ENCODE measurements at places on chromosomes 1 and 21.

DNA sequence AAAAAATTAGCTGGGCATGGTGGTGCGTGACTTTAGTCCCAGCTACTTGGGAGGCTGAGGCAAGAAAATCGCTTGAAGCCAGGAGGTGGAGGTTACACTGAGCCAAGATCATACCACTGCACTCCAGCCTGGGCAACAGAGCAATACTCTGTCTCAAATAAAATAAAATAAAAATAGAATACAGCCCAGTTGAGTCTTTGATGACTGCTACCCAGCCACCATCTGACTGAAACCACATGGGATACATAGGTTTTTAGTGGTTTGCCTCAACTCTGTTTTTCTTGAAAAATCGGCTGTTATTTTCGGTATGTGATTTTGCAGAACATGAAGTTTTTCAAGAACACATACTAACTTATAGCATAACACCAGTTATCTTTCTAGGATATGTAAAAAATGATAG, 46.5 kb downstream of the EPRS1 start:
- DNase-seq: no peak

- no peak for DNase-seq
Measured at GRCh38 chr1:172845371-172845770, 186.5 kb downstream of the FASLG start.

GRCh38 chr1:230754796-230755195, 7.6 kb downstream of the CAPN9 start:
- DNase-seq: peak; percentile 26

GRCh38 chr1:26020941-26021646, 481 bp upstream of the EXTL1 start:
- no peak for DNase-seq

DNA sequence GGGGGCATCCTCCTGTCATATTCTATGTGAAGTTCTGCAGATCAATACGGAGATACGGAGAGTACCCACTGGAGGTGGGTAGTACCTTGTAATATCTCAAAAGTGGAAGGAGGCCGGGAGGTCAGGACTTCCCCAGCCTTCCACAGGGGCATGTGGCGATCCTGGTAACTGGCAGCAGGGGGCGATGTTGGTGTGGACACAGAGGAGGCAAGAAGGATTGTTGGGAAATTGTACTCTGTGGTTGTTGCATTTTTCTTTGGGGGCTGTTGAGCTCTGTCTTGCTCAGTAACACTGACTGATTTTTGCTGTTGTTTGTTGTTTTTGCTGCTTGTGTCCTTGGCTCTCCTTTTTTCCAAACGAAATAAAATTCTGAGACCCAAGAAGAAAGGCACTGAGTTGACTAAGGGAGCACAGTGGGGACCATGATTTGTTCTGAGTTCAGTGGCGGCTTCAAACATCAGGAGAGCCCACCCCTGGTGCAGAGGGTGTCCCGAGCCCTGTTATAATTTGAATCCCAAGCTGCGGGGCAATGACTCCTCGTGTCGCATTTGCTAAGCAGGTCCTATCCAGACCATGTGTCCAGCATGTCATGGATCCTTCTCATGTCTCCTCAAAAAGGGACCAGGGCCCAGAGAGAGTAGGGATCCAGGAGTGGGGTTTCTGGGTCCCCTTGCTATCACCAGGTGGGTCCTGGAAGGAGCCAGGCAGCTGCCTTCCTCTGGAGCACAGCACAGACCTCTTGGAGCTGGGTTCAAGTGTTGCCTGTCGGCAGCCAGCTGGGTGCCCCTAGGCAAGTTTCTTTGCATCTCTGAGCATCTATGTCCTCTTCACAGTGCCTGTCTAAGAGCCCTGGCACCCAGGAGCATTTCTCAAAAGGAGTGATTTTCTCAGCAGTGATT, 22.8 kb downstream of the LHX4 start:
- peak; percentile 51 for DNase-seq

DNA sequence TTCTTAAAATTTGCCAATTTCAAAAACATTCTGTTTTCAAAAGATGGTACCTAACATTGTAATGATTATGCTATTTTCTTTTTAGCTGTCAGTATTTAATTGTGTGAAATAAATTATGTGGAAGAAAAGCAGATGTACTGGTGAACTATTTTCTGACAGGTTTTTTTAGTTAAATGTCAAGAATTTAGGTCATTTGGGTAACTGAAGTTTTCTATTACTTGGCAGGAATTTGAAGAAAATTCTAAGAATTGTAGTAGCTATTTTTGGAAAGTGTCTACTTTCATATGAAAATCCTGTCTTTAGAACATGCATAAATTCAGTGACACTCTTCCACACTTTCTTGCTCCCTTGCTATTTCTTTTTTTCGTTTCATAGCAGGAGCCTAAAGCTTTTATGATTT, 28.5 kb upstream of the PTPRC start:
- DNase-seq: peak; percentile 53

- DNase-seq: peak; percentile 63
Measured at GRCh38 chr1:233873666-233874065, 30.8 kb upstream of the SLC35F3 start.

DNA sequence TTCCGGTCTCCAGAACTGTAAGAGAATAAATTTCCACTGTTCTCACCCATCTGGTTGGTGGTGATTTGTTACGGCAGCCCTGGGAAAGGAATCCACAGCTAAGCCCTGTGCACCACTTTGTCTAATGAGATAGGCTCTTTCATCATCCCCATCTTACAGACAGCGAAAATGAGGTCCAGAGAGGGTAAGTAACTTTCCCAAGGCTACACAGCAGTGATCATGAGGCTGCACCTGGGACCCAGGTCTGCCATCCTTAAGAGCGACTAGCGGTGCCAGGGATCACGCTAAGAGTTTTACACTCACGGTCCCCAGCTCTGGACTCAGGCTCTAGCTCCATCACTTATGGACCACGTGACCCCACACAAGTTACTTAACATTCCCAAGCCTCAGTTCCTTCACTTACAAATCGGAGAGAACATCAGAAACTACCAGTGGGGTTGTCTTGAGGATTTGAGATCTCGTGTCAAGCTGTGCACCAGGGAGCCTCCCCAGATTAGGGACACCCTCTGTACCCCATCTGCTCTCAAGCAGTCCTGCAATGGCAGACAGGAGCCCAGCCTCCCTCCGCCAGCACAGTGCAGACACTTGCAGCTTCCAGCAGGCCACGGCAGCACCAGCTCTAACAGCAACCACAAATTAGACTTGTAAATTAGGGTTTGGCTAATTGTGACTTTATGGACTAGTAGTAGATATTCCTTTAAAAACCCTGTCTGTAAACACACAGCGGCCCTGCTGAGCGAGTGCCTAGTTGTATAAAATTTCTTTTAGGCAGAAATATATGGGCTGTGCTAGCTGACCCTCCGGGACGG, 87.3 kb downstream of the DISP3 start:
- DNase-seq: no peak

DNA sequence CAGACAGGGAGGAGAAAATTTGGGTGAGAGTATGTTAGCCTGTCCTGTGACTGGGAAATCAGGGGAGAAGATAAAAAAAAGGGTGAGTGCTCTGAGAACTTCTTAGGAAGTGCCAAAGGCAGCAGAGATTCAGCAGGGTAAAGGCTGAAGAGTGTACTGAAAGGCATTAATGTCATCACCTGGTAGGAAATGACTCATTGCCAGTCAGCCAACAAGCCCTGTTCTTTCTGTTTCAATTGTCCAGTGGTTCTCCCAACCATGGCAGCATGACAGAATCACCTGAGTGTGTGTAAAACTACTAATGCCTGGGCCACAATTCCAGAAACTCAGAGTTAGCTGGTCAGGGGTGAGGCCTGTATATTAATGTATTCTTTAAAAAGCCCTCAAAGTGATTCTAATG, 83.5 kb downstream of the INTS7 start:
- DNase-seq: peak; percentile 16

DNA sequence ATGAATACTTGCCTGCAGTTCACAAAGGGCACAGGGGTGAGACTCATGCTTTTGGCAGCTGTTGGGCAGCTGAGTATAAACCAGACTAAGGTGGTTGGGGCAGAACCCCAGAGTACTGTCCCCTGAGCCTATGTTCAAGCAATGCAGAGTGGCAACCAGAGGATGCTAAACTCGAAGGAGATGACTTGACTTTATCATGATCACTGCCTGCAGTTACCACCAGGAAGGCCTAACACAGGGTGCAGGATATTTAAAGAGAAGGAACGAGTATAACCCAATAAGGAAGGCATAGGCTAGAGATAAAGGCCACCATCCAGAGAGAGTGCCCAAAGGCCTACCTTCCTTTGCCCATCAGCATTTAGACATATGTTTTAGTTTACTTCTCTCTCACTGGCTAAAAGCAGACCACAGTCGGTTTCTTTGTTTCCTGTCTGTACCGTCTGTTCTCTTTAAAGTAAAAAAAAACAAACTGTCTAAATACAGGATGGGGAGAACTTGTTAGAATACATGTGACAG, 83.3 kb downstream of the MPZL1 start:
- DNase-seq: no peak

DNA sequence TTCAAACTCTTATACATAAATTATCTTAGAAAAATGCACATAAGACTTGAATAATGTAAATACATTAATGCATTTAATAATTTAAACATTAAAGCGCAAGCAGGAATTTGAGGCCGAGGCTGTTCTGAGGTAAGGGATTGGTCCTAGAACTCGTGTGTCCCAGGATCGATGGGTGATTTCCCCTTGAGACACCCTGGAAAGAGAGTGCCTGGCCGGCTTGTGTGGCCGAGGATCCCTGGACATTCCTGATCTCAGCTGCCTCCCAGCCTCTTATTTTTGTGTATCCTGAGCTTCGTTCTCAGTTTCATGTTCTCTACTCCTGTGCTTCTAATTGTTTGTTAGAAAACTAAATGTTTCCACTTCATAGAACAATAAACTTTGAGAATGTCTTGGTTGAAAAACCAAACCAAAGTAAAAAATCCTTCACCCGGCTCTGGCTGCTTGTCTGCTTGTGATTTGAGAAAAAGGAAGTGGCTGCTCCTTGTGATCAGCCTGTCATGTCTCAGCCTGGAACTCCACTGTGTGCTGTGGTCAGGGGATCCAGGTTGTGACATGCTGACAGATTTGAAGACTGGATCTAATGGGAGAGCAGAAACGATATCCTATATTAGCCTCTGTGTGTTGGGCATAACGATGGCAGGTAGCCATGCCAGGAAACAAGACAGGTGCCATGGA, 40.7 kb downstream of the PEX14 start:
- DNase-seq: no peak

DNA sequence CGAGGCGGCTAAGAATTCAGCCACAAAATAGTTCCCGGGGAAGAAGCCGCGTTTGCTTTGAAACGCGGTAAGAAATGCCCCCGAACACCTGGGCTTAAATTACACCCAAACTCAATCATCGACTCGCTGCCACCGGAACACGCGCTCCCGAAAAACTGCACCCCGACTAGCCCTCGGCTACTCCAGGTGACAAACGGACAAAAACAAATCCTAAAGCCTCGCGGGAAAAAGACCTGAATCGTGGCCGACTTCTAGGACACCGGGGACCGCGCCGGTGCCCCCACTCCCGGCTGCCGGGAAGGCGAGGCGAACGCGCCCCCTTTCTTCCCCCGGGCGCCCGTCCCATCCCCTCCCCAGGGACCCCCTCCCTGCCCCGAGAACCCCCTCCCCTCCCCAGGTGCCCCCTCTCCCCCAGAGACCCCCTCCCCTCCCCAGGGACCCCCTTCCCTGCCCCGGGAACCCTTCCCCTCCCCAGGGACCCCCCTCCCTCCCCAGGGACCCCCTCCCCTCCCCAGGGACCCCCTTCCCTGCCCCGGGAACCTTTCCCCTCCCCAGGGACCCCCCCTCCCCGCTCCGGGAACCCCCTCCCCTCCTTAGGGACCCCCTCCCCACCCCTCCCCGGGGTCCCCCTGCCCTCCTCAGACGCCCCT, 628 bp downstream of the C1orf159 start:
- no peak for DNase-seq

- peak; percentile 13 for DNase-seq
Measured at GRCh38 chr1:37741130-37741529, 23.8 kb downstream of the EPHA10 start.

DNA sequence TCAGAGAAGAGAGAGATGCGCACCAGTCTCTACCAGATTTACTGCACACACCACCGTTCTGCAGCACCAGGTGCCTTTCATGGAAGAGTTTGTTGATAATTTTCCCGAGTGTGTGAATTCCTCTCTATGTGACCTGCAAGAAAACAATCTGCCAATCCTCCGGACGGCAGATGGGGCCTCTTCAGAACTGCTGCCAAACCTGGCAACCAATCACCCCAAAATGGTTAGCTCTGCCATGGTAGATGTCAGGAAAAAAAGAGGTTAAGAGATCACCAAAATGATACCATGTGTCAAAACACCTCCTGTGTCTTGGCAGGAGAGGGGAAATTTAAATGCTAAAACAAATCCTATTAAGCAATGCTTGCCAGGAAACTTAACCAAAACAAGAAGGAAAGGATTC, 96.5 kb downstream of the DAB1 start:
- DNase-seq: no peak

- DNase-seq: peak; percentile 13
Measured at GRCh38 chr21:17673261-17674020, 60.7 kb upstream of the BTG3 start.

GRCh38 chr1:170067253-170067819, 7.2 kb downstream of the KIFAP3 start:
- DNase-seq: no peak

DNA sequence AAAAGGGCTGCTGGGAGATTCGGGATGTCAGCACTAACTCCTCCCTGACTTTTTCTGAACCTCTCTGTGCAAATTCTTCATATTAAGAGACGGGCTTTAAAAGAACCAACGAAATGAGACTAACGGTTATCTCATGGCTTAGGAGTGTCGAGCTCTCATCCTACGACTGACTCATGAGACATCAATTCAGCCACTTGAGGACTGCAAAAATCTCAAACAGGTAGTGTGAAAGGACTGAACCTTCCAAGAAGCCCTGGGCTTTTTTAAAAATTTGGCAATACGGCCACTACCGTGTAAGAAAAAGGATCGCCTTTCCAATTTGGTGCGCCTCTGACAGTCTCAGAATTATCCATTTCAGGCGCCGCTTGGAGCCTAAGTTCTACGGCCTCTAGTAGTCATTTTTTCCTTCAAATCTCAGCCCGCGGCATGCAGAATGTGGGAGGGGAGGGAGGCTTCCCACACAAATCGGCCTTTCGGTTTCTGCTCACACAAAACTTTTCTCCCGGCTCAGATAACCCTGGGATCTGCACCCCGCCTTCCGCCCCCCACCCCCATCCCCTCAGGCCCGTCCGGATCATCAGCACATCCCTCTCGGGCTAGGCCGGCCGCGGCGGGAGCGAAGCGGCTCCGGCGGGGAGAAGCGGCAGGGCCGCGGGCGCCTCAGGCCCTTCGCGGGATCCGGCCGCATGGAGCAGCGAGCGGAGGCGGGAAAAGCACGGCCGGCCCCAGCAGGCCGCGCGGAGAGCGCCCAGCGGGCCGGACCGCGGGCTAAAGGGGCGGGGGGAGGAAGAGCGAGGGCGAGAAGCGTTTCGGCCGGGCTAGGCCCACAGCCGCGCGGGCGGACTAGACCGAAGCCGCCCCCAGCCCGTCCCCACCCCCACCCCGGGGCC, 618 bp downstream of the HNRNPR start:
- DNase-seq: peak; percentile 78
